A549 treated with Hydrocortisone at 1 μM for 4 hours (cell line): ENCODE measurements at places on chromosomes 4 and X. TPM values are rescaled to one million over a fixed set of nuclear protein-coding genes. Genes with fewer than 3 reads are reported as not detected.

The PITX2 gene
- total RNA-seq = 0.68 to 1.0 TPM (median 0.82 TPM) in 5 replicates

The F8A3 gene
- 0.53 to 1.2 TPM (median 0.91 TPM) in 5 replicates for total RNA-seq

The SH2D1A gene
- total RNA-seq = not detected in 5 replicates

The RAI2 gene
- 0.13 to 0.33 TPM (median 0.22 TPM) in 5 replicates for total RNA-seq

The GEMIN8 gene
- total RNA-seq = 8.4 to 10.3 TPM (median 10.1 TPM) in 5 replicates

The RHOXF2B gene
- not detected in 5 replicates for total RNA-seq

The BMP15 gene
- total RNA-seq = not detected in 5 replicates

The GATB gene
- total RNA-seq = 10.1 to 12.3 TPM (median 11.0 TPM) in 5 replicates

The ERVMER34-1 gene
- 0.32 to 0.78 TPM (median 0.56 TPM) in 5 replicates for total RNA-seq

The FSTL5 gene
- 0.02 to 0.05 TPM in 2 of 5 replicates, not detected in the others for total RNA-seq

The POU3F4 gene
- not detected in 5 replicates for total RNA-seq

The PARM1 gene
- total RNA-seq = 0.50 to 0.62 TPM (median 0.55 TPM) in 5 replicates

The TEX13B gene
- total RNA-seq = not detected in 5 replicates

The FDCSP gene
- total RNA-seq = not detected in 5 replicates

The BRS3 gene
- total RNA-seq = not detected in 5 replicates

The RGN gene
- 0.05 TPM in 1 of 5 replicates, not detected in the others for total RNA-seq

The FAM53A gene
- total RNA-seq = 0.82 to 1.7 TPM (median 1.1 TPM) in 5 replicates

The CPEB2 gene
- 5.9 to 8.2 TPM (median 6.7 TPM) in 5 replicates for total RNA-seq

The ASB5 gene
- total RNA-seq = 0.03 to 0.06 TPM in 2 of 5 replicates, not detected in the others

The TMSB15B gene
- total RNA-seq = 5.5 to 6.6 TPM (median 6.4 TPM) in 5 replicates

The SSX4B gene
- total RNA-seq = not detected in 5 replicates

The NDST3 gene
- not detected in 5 replicates for total RNA-seq

The TSPAN7 gene
- 2.4 to 3.1 TPM (median 2.8 TPM) in 5 replicates for total RNA-seq

The MAGEA12 gene
- total RNA-seq = 0.09 to 0.22 TPM (median 0.14 TPM) in 5 replicates

The UGT2B17 gene
- not detected in 5 replicates for total RNA-seq

The USP51 gene
- 0.37 to 0.71 TPM (median 0.59 TPM) in 5 replicates for total RNA-seq

The IRS4 gene
- total RNA-seq = 0.03 to 0.05 TPM in 2 of 5 replicates, not detected in the others

The CXorf51A gene
- not detected in 5 replicates for total RNA-seq

The TBC1D14 gene
- 37.1 to 43.8 TPM (median 40.3 TPM) in 5 replicates for total RNA-seq

The MAGEA2 gene
- 0.06 to 0.29 TPM (median 0.07 TPM) in 3 of 5 replicates, not detected in the others for total RNA-seq

The MGARP gene
- 0.48 to 0.95 TPM (median 0.83 TPM) in 5 replicates for total RNA-seq

The P2RY8 gene
- 0.02 to 0.06 TPM (median 0.05 TPM) in 3 of 5 replicates, not detected in the others for total RNA-seq

The NUDT6 gene
- total RNA-seq = 6.6 to 7.2 TPM (median 6.7 TPM) in 5 replicates

The SYN1 gene
- 0.13 to 0.56 TPM (median 0.26 TPM) in 5 replicates for total RNA-seq

The UCP1 gene
- not detected in 5 replicates for total RNA-seq

The F9 gene
- not detected in 5 replicates for total RNA-seq

The USP17L21 gene
- total RNA-seq = not detected in 5 replicates

The GPRIN3 gene
- 1.2 to 2.5 TPM (median 2.2 TPM) in 5 replicates for total RNA-seq

The NPY2R gene
- total RNA-seq = not detected in 5 replicates

The IL1RAPL1 gene
- not detected in 5 replicates for total RNA-seq

The C4orf36 gene
- total RNA-seq = 0.83 to 1.6 TPM (median 1.2 TPM) in 5 replicates

The MAB21L2 gene
- not detected in 5 replicates for total RNA-seq

The FBXL5 gene
- total RNA-seq = 26.2 to 30.6 TPM (median 29.1 TPM) in 5 replicates

The SPANXB1 gene
- 1.5 to 3.4 TPM (median 2.0 TPM) in 5 replicates for total RNA-seq

The STIM2 gene
- total RNA-seq = 10.5 to 13.0 TPM (median 11.0 TPM) in 5 replicates

The NHS gene
- 1.6 to 2.6 TPM (median 2.3 TPM) in 5 replicates for total RNA-seq

The GAGE13 gene
- total RNA-seq = not detected in 5 replicates

The GPR34 gene
- 0.09 to 0.11 TPM (median 0.09 TPM) in 3 of 5 replicates, not detected in the others for total RNA-seq

The DNAAF6 gene
- not detected in 5 replicates for total RNA-seq

The AFP gene
- 1.5 to 4.3 TPM (median 2.3 TPM) in 5 replicates for total RNA-seq

The TTC29 gene
- not detected in 5 replicates for total RNA-seq

The CEP44 gene
- total RNA-seq = 3.9 to 7.3 TPM (median 5.6 TPM) in 5 replicates

The BTK gene
- total RNA-seq = 0.07 to 0.26 TPM (median 0.18 TPM) in 5 replicates

The SCML2 gene
- total RNA-seq = 6.1 to 9.4 TPM (median 7.0 TPM) in 5 replicates

The UCHL1 gene
- total RNA-seq = 924 to 986 TPM (median 958 TPM) in 5 replicates

The LRAT gene
- 0.03 to 0.10 TPM (median 0.05 TPM) in 5 replicates for total RNA-seq

The TMEM144 gene
- total RNA-seq = 2.7 to 4.0 TPM (median 3.3 TPM) in 5 replicates
